ENCODE measurements at places on chromosomes 12 and 14.
A peak's percentile ranks its signal among the peaks of the same experiment; 100 is the strongest.

DNA sequence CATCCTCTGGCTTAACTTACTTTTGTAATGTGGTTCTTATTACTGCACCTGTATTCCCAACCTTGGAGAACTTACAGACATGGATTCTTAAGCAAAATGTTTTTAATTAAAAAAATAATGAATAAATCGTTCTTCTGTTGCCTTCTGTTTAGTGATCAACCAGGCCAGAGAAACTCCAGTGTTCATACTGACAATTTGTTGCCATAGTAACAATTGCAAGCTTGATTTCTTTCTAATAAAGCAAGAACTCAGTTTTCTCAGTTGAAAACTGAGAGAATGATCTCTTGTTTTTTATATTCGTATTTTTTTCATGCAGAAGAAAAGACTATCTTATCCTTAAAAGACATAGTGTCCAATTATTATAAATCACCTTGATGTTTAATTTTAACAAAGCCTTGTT, 106.5 kb upstream of the LMNTD1 start:
- no peaks in the 10 kb centered on the region for H3K4me1 ChIP-seq
- H3K27ac ChIP-seq: no peak overlapping the region
- no peak overlapping the region for H3K4me3 ChIP-seq
- no peaks in the 10 kb centered on the region for H3K36me3 ChIP-seq

GRCh38 chr12:5258926-5259325, 173.0 kb upstream of the NTF3 start:
- H3K4me3 ChIP-seq: no peak overlapping the region
- no peaks in the 10 kb centered on the region for H3K36me3 ChIP-seq
- DNase-seq: no peak
- H3K4me1 ChIP-seq: no peaks in the 10 kb centered on the region
- H3K27me3 ChIP-seq: peaks cover 5% of the 10 kb centered on the region

- no peaks in the 10 kb centered on the region for H3K27me3 ChIP-seq
- no peak overlapping the region for H3K4me3 ChIP-seq
- no peaks in the 10 kb centered on the region for H3K4me1 ChIP-seq
- DNase-seq: no peak
- no peaks in the 10 kb centered on the region for H3K36me3 ChIP-seq
These were observed 148.1 kb downstream of the LMNTD1 start for GRCh38 chr12:25404955-25405354.

GRCh38 chr14:97640031-97640430, 842.8 kb downstream of the VRK1 start:
- DNase-seq: no peak
- H3K27ac ChIP-seq: peak overlapping the region; percentile 80
- H3K4me1 ChIP-seq: peaks cover 35% of the 10 kb centered on the region
- no peaks in the 10 kb centered on the region for H3K27me3 ChIP-seq
- no peaks in the 10 kb centered on the region for H3K36me3 ChIP-seq

DNA sequence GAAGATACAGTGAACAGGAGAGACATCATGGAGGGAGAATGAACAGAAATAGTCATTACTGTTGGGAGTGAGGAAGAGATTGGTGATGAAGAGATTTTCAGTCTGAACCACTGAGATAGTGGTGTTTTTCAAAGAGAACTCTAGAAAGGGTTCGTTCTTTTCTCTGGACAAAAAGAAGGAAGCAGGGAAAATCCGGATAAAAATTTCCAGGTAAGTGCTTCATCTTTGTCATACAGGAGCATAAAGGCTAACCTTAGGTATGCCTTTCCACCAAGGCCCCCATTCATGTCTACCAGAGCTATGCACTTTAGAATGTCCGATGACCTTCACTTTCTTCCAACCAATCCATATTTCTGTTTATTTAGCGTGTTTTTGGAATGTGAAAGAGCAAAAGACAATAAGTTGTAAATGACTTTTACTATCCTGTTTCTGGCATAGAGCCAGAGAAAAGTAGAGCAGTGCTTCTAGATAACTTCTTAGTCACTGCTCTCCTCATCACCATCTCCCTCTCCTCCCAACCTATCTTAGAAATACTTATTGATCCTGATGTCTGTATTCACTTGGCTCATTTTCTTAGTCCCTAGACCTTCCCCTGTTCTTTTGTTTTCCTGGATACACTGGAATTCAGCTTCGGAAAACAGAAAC, 116.5 kb downstream of the TTC6 start:
- H3K4me3 ChIP-seq: no peak overlapping the region
- no peak for DNase-seq
- no peaks in the 10 kb centered on the region for H3K27me3 ChIP-seq
- no peak overlapping the region for H3K27ac ChIP-seq
- no peaks in the 10 kb centered on the region for H3K36me3 ChIP-seq

GRCh38 chr12:22414742-22415141, 80.2 kb upstream of the ST8SIA1 start:
- no peak overlapping the region for H3K27ac ChIP-seq
- H3K4me1 ChIP-seq: peaks cover 13% of the 10 kb centered on the region
- no peak for DNase-seq
- H3K36me3 ChIP-seq: peaks cover 5% of the 10 kb centered on the region
- no peaks in the 10 kb centered on the region for H3K27me3 ChIP-seq

DNA sequence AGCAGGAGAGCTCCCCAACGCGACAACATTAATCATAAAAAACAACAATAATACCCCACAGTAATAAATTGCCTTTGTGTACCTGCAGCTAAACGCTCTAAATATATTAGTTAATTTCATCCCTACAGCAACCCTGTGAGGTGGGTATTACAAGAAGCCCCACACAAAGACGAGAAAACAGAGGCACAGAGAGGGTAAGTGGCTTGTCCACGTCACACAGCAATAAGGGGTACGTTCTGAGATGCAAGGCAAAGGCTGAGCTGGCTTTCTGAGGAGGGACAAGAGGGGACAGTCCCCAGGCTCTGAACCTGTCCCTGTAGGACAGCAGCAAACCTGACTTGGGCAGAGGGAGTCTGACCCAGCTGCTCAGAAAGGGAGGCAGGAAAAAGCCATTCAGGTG, 78.2 kb downstream of the NCOR2 start:
- no peak for DNase-seq
- peak overlapping the region; percentile 39 for H3K27ac ChIP-seq
- H3K27me3 ChIP-seq: no peaks in the 10 kb centered on the region

DNA sequence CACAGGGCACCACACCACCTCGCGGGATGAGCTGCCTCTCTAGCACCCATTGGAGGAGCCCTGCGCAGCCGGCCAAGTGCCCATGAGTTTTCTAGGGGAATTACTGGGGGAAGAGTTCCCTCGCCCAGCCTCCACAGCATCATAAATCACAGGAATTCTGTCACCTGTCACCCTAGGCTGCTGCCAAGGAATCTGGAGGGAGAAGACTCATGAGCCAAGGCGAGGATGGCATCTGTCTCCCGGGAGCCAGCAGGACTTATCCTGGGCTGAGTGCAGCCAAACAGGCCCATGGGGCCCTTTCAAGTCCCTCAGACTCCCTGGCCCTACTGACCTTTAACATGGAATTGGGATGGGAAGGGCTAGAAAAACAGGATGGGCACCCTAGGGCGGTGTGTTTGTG, 7.8 kb upstream of the OTUB2 start:
- peaks cover 7% of the 10 kb centered on the region for H3K36me3 ChIP-seq
- no peaks in the 10 kb centered on the region for H3K4me1 ChIP-seq
- H3K27ac ChIP-seq: no peak overlapping the region
- no peak for DNase-seq

GRCh38 chr12:62998454-62998853, 63.5 kb upstream of the PPM1H start:
- H3K27ac ChIP-seq: no peak overlapping the region
- H3K4me1 ChIP-seq: no peaks in the 10 kb centered on the region
- H3K27me3 ChIP-seq: no peaks in the 10 kb centered on the region
- no peak overlapping the region for H3K4me3 ChIP-seq
- DNase-seq: no peak

DNA sequence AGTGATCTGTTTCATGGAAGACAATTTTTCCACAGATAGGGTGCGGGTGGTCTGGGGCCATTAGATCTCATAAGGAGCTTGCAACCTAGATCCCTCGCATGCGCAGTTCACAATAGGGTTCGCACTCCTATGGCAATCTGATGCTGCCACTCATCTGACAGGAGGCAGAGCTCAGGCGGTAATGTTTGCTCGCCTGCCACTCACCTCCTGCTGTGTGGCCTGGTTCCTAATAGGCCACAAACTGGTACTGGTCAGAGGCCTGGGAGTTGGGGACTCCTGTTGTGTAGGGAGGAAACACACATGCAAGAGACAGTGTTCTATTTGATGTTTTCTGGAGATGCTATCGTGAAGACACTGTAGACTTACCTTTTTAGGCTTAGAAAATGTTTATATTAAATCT, 77.0 kb upstream of the FGD4 start:
- no peak overlapping the region for H3K4me3 ChIP-seq
- H3K4me1 ChIP-seq: no peaks in the 10 kb centered on the region
- H3K36me3 ChIP-seq: peaks cover 3% of the 10 kb centered on the region
- H3K27ac ChIP-seq: no peak overlapping the region

GRCh38 chr12:13956060-13956590, 25.3 kb downstream of the GRIN2B start:
- peaks cover 32% of the 10 kb centered on the region for H3K27me3 ChIP-seq
- no peaks in the 10 kb centered on the region for H3K36me3 ChIP-seq
- H3K4me1 ChIP-seq: no peaks in the 10 kb centered on the region
- DNase-seq: no peak
- H3K4me3 ChIP-seq: no peak overlapping the region
- H3K27ac ChIP-seq: no peak overlapping the region

DNA sequence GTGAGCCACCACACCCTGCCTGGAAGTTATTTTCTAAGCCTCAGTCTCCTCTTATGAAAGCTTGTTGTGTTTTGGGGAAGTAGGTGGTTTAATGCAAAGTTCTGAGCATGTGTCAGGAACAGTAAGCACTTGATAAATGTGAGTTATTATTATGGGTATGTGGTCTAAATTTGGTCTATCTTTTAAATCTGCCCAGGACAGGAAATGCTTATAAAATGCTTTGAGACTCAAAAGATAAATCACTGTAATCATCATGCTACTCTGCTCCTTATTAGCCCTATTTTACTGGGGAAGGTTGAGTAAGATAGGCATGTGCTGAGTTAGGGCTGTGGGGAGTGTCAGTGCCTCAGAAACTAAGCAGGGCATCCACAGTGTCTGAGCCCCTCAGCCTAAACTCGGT, 13.1 kb upstream of the SRSF5 start:
- no peaks in the 10 kb centered on the region for H3K27me3 ChIP-seq
- H3K4me3 ChIP-seq: no peak overlapping the region
- no peak for DNase-seq
- H3K27ac ChIP-seq: no peak overlapping the region
- no peaks in the 10 kb centered on the region for H3K4me1 ChIP-seq
- H3K36me3 ChIP-seq: no peaks in the 10 kb centered on the region

DNA sequence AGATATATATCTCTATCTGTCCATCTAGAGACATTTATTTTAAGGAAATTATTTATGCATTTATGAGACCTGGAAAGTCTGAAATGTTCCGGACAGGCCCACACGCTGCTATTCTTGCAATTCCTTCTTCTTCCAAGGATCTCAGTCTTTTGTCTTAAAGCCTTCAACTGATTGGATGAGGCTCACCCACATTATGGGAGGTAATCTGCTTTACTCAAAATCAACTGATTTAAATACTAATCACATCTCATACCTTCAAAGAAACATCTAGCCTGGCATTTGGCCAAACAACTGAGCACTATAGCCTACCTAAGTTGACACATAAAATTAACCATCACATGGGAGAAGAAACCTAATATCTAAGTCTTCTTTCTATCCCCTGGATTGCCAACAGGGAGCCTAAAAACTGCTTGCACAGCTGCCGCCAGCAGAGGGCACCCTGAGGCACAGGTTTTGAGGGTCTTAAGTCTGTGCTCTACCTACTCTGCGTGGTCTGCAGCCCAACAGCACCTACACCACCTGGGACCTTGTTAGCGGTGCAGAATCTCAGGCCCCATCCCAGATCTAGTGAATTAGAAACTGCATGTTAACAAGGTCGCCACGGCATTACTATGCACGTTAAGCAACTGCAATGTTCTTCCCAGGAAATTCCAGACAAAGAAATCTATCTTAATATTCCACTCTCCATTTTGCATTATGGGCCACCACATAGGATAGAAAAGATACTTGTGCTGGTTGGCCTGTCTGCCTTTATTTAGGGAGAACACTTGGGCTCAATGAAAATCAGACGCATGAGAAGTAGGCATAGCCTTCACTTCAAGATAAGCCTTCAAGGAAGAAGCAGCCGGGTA, 249.7 kb downstream of the FOXG1 start:
- DNase-seq: no peak
- no peaks in the 10 kb centered on the region for H3K36me3 ChIP-seq
- no peaks in the 10 kb centered on the region for H3K27me3 ChIP-seq
- H3K27ac ChIP-seq: no peak overlapping the region
- no peak overlapping the region for H3K4me3 ChIP-seq
- no peaks in the 10 kb centered on the region for H3K4me1 ChIP-seq

DNA sequence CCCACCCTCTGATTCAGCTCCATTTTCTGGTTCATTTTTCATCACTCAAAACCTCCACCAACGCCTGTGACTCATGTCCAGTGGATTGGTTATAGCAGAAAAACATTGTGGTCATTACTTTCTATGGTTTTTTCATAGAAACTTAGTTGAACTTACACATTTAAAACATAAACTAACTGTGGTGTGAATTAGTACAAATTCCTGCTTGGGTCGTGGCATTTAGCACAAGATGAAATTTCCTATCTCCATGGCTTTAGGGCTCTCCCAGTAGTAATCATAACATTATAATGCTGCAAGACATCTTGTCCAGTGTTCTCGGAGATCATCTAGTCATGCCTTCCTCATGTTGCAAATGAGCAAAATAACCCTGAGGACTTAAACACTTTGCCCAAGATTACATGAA, 7.1 kb downstream of the RNASE7 start:
- peaks cover 36% of the 10 kb centered on the region for H3K27me3 ChIP-seq
- peaks cover 4% of the 10 kb centered on the region for H3K4me1 ChIP-seq
- H3K36me3 ChIP-seq: no peaks in the 10 kb centered on the region
- H3K4me3 ChIP-seq: no peak overlapping the region
- no peak overlapping the region for H3K27ac ChIP-seq
- no peak for DNase-seq

DNA sequence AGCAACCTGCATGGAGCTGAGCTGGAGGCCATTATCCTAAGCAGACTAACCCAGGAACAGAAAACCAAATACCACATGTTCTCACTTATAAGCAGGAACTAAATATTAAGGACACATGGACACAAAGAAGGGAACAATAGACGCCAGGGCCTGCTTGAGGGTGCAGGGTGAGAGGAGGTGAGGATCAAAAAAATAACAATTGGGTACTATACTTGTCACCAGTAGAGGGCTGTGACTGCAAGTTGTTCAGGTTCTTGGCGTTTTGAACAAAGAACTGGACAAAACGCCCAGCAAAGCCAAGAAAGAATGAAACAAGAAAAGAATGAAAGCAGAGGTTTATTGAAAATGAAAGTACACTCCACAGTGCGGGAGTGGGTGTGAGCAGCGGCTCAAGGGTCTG, 208.5 kb upstream of the NEDD1 start:
- DNase-seq: no peak
- H3K36me3 ChIP-seq: no peaks in the 10 kb centered on the region
- H3K27me3 ChIP-seq: peaks cover 40% of the 10 kb centered on the region
- H3K4me3 ChIP-seq: peak overlapping the region; percentile 19
- peaks cover 3% of the 10 kb centered on the region for H3K4me1 ChIP-seq
- H3K27ac ChIP-seq: no peak overlapping the region

Data from effector memory CD8-positive, alpha-beta T cell (primary cell).